Hindlimb muscle (tissue), 1 donor: ENCODE measurements at places on chromosomes 16 and 17. TPM values are rescaled to one million over a fixed set of nuclear protein-coding genes. Genes with fewer than 3 reads are reported as not detected.
A peak's percentile ranks its signal among the peaks of the same experiment; 100 is the strongest.

DNA sequence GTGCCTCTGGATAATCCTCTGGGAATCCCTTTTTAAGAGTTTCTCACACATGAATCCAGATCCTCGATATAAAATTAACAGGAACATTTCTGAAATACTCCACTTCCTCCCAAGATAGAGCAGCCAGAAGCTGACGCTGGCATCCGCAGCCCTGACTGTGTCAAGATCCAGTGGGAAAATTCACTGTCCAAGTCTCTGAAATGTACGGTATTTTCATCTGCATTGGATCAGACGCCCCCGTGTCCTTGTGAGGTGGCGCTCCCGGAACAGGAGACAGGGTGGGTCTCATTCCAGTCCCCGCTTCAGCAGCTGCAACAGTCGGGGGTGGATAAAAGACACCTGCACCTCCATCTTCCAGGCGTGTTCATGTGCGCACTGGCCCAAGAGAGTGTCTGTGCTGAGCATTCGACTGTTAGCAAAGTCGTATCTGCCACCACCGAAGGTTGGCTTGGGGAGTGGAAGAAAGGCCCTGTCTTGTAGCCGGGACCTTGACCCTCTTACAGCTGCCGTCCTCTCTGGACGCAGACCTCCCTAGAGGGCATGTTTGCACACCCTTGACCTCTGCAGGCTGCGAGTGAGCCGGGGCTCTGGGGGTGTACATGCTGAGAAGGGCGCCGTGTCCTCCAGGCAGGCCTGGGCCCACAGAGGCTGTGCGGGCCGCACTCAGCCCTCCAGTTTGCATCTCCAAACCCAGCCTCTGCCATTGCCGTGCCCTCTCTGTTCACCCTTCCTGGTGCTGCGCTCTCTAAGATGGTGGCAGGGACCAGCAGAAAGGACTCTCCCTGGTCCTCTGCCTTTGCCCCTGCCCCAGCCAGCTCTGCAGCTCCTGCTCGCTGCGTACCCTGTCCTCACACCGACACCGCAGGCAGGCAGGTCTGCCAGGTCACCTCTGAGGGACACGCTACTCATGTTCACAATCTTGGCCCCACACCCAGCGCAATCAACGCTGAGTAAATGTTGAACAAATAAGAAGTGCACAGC, 72.0 kb upstream of the CHMP6 start:
- DNase-seq: no peak

- peak; percentile 56 for DNase-seq
Measured at GRCh38 chr17:66727634-66728570, 107.0 kb upstream of the CACNG5 start.

- DNase-seq: no peak
Measured at GRCh38 chr16:11836650-11837244, 14.6 kb downstream of the RSL1D1 start.

GRCh38 chr17:50397111-50397918, at the start of gene LRRC59:
TSS of gene LRRC59 (minus strand) at chr17:50397523. CDS start at chr17:50397317, 206 bp downstream.
- DNase-seq: peak; percentile 92

GRCh38 chr16:4610011-4611005, 4.4 kb downstream of the UBALD1 start:
- no peak for DNase-seq

GRCh38 chr17:40938981-40939380, 1.5 kb upstream of the KRT23 start:
- DNase-seq: no peak

- no peak for DNase-seq
Measured at GRCh38 chr17:46038937-46039336, 39.9 kb downstream of the STH start.

DNA sequence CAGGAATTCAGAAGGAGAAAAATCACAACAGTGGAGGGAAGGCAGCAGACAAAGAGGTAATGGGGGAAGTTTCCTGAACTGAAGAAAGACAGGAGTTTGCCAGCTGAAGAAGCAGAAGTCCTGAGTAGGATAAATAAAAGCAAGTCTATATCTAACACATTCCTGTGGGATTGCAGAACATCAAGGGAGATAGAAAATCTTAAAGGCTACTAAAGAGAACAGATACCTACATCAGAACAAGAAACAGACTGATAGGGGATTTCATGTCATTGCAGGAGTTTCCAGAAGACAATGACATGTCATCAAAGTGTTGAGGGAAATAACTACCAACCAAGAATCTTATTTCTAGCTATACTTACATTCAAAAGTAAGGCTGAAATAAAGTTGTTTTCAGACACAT, 21.3 kb upstream of the CRYBA1 start:
- no peak for DNase-seq

DNA sequence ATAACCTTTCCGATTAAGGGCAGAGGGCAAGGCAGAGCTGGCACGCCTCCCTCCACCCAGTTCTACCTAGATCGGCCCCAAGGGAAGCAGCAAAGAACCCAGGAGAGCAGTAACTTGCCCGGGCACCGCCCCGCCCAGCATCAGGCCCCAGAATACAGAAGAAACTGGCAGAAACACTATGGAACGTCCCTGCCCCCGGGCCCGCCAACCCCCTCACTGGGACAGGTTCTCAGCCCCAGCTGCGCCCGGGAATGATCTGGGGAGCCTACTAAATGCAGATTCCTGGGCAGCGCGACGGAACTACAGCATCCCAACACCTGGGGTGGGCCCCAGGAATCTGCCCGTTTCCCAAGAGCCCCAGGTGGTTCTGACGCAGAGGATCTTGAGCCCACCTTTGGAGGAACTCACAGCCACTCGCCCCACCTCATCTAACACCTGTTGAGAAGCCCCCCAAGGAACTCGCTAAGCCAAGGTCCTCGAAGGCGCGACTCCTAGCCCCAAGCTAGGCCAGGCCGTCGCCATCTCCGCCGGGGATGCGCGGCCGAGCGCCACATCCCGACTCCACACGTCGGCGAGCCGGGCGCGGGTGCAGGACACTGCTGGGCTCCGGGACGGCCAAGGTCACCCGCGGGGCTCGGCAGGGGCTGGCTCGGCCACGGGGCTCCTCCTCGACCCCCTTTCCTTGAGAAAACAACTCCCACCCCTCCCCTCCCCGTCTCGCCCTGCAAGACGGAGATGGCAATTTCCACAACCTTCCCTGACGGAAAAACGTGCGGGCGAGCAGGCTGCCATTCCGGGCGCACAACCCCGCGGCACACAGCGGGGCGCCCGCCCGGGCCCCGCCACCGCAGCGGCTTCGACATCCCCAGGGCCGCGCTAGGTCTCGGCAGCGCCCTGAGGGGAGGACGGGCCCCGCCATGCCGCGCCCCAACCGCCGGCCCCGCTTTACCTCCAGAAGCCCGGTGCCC, 913 bp downstream of the CDIP1 start:
- DNase-seq: no peak

DNA sequence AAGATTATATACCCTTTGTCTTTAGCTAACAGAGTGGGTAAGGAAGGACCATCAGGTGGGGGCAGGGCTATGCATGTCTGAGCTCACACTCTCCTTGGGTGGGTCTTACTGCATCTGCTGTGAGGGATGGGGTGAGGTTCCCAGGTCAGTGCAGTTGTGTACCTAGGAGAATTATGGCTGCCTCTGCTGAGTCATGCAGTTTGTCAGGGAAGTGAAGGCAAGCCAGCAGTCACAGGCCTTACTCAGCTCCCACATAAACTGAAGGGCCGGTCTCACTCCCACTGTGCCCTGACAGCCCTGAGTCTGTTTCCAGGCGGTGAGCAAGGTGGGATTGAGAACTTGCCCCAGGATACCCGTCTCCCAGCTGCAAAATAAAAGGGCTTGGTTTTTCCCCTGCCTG, 328.6 kb downstream of the MAP2K6 start:
- no peak for DNase-seq

DNA sequence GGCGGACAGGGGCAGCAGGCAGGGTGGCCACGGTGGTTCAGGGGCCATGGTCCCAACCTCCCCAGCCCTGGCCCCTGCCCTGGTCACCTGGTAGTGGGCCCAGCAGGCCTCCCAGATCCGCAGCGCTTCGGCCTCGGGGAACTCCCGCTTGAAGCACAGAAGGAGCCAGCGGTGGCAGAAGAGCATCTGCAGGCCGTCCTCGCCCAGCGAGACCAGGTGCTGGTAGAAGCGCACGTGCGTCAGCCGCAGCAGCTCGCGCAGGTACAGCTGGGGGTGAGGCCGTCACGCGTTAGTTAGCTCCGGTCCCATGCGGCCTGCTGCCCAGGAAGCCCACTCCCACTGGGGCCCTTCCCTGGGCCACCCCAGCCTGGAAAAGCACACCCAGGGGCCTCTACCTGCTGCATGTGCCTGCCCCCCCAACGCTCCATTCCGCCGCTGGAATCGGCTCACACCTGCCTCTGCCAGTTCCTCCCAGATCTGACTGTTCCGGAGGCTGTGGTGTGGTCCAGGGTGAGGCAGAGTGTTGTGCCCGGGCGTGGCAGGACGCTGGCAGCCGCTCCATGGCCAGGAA, 90.8 kb downstream of the TBC1D16 start:
- DNase-seq: no peak

DNA sequence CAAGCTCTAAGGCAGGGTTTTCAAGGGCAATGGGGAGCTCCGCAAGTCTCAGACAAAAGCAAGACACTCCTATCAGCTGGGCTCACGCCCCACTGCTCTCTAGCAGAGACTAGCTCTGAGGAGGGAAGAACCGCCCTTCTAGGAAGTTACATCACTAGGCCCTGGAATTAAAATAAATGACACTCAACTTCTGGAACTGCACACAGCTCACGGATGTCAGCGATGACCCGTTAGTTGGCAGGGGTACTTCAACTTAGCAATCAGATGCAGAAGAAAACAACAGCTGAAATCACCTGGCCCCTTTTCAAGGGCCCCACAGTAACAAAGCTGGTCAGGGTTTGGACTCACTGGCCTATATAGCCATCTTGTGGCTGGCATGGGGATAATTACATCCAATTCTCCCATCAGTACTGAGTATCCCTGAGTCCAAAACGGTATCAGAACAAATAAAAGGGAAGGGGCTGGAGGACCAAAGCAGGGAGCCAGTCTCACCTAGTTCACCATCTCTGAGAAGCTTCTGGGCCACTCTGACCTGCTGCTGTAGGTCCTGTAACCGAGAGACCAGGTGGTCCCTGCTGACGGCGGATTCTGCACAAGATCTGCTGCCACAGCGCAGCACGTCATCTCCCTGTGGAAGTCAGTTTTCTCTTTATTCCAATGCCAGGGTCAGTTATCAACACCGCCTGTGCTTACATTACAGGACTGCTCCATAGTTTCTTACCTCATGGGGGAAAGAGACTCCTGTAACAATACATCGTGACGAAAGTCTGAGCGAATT, 22.2 kb downstream of the SERPINF1 start:
- DNase-seq: peak; percentile 89

DNA sequence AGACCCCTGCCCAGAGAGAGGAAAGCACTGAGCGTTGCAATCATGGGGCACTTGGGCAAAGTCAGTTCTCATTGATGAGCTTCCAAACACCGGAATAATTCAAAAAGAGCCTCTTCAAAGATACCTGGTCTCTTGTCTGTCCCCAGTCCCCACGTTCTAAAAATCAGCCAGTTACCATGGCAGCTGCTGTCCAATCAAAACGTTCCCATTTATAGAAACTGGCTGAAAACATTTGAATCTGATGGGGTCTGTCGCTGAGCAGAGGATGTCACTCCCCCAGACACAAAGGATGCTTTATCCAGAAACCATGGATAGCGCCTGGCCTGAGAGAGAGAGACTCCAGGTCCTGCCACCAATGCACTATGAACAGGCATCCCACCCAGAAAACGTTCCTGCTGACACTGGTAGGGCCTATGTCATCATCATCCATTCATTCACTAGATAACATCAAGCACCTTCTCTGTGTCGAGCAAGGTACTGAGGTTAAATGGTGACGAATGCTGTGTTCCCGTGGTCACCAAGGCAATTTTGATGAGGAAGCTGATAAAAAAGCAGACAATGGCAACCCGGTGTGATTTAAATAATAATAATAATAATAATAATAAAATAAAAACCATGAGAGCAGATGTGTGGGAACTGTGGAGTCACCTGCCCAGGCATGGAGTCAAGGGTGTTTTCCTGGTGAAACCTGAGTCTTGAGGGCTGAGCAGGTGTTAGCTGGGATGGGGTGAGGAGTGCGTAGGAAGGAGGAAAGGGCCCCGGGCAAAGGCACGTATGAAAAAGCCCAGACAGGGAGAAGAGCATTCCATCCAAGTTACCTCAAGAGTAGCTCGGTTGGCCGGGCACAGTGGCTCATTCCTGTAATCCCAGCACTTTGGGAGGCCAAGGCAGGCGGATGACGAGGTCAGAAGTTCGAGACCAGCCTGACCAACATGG, 19.0 kb upstream of the CALB2 start:
- DNase-seq: no peak

- DNase-seq: no peak
Measured at GRCh38 chr17:33562792-33563191, 269.7 kb upstream of the ASIC2 start.

DNA sequence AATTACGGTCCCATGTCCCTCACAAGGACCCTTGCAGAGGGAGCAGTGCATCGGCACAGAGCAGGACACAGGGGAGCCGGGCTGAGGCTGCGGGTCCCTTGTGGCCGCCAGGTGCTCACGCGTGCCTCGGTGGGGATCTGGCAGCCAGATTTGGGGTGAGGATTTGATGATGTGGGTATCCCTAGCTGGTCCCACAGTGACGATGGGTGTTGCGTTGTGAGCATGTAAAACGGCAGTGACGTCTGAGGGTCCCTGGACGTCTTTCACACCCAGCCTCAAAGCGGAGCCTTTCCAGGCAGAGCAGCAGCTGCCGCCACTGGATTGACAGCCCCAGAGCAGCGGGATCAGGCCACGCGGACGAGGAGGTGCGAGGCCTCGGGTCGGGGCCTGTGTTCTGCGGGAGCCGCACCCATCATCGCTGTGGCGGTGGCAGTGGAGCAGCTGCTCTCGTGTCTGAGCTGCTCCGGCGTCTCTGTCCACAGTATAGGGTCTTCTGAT, 54.6 kb downstream of the WDR45B start:
- no peak for DNase-seq

DNA sequence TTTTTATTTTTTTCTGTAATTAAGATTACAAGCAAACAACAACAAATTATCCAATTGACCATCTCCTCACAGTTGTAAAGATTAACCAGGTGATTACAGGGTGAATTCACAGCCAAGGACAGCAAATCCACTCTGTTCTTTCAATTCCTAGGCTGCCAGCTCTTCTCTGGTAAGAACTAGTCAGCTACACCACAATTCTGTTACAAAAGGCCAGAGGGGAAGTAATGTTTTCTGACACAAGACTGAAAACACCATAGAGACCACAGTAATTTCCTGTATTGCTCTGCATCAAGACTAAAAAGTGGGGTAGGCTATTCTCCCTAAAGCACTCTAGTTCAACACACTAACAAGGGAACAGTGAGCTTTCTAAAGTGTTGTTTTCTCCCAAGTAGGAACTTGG, 10.6 kb downstream of the CA10 start:
- no peak for DNase-seq

- no peak for DNase-seq
Measured at GRCh38 chr16:58862334-58863021, 128.4 kb upstream of the GOT2 start.

- no peak for DNase-seq
Measured at GRCh38 chr17:42759982-42760651, 910 bp upstream of the RAMP2 start.

GRCh38 chr17:56866496-56866895, 32.5 kb downstream of the DGKE start:
- no peak for DNase-seq

The SLC2A4 gene
- polyA plus RNA-seq: 42.0 TPM

The EPN3 gene
- 1.5 TPM for polyA plus RNA-seq

The PHOSPHO1 gene
- polyA plus RNA-seq: 19.9 TPM

The PDE6G gene
- polyA plus RNA-seq: 4.0 TPM

The KCNJ2 gene
- 3.4 TPM for polyA plus RNA-seq
